ENCODE measurements at places on chromosomes 7 and 10.

GRCh38 chr7:81300753-81301152 lies 381.9 kb upstream of the SEMA3C start:
- no peak for DNase-seq

- DNase-seq, result no peak
Observed at GRCh38 chr10:43424416-43424815, 12.5 kb upstream of the ZNF487 start.

DNA sequence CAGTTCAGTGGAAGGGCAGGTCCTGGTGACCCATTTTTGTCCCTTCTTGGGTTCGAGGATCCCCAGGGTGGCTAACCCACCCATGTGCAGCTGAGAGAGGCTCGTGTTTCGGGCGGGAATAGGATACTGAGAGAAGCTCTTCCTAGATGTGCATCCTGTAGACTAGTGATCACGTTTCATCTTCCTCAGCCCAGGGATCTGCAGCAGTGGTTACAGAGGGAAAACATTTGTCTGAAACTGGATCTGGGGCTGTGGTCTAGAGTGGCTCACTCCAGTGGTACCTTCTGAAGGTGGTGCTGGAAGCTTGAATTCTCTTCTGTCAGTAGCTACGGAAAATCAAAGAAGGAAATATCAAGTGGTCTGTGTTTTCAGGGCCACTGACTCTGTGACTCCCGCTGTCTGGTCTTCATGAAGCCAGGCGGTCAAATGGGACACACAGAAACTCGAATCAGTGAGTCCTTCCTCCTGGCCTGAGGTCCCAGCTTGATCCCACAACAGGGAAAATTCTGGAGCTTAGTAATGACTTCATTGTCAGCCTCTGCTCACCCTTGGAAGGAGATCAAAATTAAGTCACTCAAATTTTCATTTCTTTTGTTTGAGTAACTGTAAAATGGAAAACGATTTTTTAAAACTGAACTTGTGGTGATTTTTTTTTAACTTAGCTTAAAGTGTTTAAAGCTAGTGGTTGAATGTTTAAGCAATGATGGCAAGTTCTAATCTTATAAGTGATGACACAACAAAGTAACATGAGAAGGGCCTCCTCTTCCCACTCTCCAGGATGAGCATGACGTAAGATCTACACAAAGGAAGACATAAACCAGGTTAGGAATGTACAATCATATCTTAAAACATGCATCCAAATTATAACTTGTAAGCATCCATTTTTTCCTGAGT lies 469.3 kb upstream of the KLF6 start:
- DNase-seq, result no peak

GRCh38 chr7:112064627-112065385 lies 141.4 kb downstream of the DOCK4 start:
- DNase-seq, result no peak

DNA sequence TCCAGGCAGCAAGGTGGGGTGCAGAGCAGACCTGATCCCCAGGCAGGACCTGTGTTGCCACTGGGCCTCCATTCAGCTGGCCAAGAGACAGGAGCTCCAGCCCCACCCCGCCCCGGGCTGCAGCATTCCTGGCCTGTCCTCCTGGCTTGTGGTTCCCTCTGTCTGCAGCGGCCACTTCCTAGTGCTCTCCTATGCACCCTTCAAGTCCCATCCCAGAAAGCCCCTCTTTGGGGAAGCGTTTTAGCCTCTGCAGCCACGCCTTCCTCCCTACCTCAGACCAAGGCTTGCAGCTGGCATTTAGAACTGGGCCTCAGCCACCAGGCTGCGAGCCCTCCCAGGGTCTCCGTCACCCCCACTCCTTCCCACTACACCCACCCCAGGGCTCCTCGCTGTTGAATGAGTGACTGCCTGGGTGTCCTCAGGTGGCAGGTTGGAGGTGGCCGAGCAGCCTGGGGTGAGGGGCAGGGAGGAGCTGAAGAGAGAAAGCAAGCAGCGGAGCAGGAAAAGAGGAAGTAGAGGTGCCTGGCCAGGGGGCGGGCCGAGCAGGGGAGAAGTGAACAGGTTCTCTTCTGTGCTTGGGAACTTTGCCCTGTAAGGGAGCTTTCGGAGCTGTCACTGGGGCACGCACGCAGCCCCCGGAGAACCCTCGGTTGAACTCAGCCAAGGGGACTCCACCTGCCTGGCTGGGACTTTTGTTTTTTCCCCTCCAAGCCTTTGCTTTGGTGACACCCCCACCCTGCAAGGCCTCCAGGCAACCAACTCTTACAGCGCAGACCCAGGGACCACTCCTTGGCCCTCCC lies 109.1 kb upstream of the TNRC18 start:
- no peak for DNase-seq

DNA sequence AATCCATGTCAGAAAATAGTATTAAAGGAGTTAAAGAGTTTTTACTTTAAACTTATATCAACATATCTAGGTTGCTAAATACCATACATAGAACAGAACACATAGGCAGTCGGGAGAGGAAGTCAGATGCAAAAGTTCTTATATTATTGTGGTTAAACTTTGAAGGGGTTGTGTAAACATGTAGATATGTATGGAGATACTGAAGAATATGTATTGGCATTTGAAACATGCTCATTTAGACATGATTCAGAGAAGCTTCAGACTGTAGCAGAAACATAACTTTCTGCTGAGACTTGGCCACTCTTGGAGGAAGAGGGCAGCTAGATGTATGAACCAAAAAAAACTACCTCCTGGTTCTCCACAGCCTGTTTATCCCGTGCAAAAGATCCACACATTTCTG lies 103.5 kb upstream of the FERD3L start:
- peak; percentile 50 for DNase-seq

- DNase-seq, result no peak
Observed at GRCh38 chr10:55160655-55161283, 359.7 kb upstream of the PCDH15 start.

- no peak for DNase-seq
Observed at GRCh38 chr7:74012842-74013249, 15.1 kb upstream of the ELN start.

- DNase-seq, result no peak
Observed at GRCh38 chr10:12340371-12340770, 9.0 kb upstream of the CAMK1D start.

GRCh38 chr10:94607111-94607510 lies 61.5 kb downstream of the HELLS start:
- no peak for DNase-seq

DNA sequence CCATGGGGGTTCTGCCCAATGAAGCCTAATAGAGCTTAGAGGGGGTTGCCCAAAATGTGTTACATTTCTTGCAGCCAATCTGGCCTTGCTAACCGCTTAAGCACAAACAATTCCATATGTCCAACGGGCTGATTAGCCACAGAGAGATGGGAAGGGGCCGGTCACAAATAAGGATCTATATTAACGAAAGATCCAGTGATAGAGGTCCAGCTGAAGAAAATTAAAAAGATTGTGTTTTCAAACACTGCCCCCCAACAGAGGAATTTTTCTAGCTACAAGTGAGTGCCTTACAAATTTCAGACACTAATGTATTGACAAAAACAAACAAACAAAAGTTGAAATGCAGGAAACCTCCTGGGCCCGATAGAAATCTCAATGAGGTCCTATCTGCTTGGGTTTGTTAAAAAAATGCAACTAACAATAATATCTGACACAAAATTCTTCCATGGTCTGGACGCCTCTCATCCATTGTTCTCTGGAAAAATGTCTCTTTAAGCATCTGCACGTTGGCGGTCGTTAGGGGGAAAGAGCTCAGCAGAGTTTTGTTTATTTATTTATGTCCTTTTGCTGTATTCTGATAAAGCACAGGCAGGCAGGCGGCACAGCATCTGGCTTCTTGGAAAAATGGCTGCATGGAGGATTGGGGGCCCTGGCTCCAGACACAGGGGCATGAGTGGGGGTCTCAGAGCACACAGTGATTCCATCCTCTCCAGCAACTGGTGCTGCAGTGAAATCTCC lies 402.0 kb downstream of the RPS24 start:
- DNase-seq, result no peak

- DNase-seq, result peak; percentile 98
Observed at GRCh38 chr7:28408960-28409715, 3.2 kb upstream of the CREB5 start.

GRCh38 chr7:57343901-57344622 lies 105.9 kb upstream of the ZNF716 start:
- no peak for DNase-seq

DNA sequence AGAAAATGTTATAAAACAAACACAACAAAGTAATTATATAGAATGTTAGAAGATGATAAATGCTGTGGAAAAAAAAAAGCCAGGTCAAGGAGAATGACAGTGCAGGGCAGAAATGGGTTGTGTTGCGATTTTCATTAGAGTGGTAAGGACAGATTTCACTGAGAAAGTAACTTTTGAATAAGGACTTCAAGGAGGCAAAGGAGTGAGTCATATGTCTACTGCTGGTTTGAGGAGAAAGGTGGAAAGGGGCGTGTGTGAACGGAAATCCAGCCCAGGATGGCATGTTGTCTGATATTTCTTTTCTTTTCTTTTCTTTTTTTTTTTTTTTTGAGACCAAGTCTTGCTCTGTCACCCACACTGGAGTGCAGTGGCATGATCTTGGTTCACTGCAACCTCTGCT lies 12.3 kb upstream of the DLD start:
- DNase-seq, result no peak

GRCh38 chr7:69966766-69967591 lies 368.7 kb downstream of the AUTS2 start:
- no peak for DNase-seq

- DNase-seq, result no peak
Observed at GRCh38 chr7:55427342-55427741, 62.2 kb downstream of the LANCL2 start.

DNA sequence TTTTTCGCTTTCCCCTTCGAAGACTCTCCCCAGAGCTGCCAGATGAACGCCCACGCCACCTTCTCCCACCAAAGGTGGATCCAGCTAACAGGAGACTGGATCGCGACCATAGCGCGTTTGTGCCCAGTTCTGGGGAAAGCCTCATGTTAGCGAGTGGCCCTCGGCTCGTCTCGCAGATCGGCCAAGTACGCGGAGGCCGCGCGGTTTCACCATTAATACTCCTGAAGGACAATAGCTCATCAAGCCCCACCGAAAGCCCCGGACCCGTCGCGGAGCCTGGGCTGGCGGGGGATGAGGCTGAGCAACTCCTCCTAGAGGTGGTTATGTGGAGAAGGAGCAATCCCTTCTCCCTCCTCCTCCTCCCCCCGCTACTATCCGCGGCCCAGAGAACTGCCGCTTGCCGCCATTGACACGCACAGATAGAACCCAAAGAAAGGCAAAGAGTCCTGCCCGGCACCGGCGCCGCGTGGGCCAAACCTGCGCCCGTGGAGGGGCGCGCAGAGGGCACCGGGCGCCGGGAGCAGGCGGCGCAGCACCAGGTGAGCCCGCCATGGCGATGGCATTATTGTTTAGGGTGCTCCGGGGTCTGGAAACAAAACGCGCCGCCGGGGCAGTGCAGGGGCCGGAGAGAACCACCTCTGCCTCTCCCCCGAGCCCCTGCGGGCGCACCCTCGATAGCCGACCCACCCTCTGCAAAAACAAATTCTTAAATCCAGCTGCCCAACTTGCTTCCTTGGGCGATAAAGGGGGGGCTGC lies at the start of gene MACROH2A2:
TSS of gene MACROH2A2 (plus strand) at position 385 of the 756 bp plus-strand sequence. CDS start 22,813 bp downstream, outside the sequence.
- no peak for DNase-seq

- no peak for DNase-seq
Observed at GRCh38 chr7:92228742-92229141, 17.0 kb downstream of the KRIT1 start.

- DNase-seq, result no peak
Observed at GRCh38 chr7:151895008-151895630, 18.2 kb upstream of the PRKAG2 start.

DNA sequence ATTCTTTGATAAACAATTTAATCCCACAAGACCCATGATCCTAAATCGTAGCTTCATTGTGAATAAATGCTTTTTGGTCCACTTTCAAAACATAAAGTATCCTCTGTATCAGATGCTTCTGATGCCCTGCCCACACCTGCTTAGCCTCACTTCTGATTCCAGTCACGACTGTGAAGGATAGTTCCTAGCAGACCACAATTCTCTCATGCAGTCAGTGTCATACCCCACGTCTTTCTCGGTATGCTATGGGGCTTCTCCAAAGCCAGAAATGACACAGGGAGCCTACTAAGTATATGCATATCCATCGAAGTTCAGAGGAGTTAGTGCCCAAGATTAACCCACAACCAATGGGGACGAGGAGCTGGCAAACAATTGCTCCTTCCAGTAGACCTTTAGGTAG lies 27.6 kb upstream of the CTNNA3 start:
- DNase-seq, result no peak

DNA sequence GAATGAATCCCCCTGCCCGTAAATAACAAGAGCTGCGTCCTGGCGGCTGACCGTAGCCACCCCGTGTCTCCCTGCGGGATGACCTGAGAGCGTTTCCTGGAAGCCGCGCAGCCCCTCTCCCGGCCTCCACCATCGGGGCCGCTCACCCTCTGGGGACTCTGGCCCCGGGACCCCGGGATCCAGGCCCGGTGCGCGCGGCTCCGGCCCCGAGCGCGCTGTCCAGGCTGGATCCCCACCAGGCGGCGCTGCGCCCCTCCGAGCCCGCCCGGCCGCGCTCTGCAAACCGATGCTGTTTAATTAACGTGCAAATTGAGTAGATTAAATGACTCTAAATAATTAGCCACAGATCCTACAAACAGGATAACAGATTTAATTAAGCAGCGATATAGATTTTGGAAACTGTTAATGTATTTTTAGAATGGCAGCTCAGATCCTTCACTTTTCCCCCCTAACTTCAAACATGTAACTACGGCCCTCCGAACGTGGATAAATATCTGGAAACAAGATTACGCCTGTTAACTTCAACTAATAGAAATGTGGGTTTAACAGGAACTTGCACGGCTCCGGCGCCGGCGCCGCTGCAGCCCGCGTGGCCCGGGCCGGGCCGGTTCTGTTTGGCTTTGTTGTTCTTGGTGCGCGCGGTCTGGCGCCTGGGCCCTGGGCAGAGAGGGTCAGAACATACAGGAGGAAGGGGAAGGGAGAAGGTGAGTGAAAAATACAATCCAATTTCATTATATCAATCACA lies 7.1 kb upstream of the UNCX start:
- DNase-seq, result no peak

DNA sequence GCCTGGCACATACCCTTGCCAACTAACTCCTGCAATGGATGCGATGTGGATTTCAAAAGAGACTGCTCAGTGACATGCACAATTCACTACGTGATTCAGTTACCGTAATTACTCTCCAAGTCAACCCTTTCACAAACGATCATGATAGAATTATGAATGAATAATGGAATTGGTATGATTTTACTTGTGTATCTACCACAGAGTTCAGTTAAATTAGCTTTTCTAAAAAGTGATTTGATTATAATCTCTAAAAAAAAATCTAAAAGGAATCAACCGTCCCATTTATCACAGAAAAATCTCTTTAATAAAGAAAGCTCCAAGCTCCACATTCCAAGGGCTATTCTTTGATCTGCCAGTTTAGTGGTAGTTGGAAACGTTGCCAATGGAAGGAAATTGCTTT lies 30.4 kb upstream of the RSU1 start:
- DNase-seq, result no peak

GRCh38 chr10:96910488-96911395 lies 78.6 kb downstream of the LCOR start:
- DNase-seq, result no peak

DNA sequence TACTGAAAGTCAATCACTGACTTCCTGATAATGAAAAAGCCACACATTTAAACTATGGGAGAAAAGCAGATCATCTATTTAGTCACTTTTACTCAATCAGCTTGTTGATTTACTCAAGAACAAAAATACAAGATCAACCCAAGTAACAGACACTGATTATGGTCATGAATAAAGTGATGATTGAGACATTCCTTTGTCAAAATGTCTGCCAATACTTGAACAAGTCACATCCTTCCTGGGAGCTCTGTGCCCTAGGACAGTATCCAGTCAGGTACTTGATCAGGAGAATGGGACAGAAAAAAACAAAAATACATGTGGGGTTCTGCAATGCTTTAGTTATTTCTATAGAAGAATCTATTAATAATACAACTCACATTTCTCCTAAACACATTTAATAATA lies 150.0 kb upstream of the NEBL start:
- DNase-seq, result no peak
